ENCODE measurements at places on chromosomes 7 and 10.

- DNase-seq: no peak
Measured at GRCh38 chr10:79397575-79398303, 47.7 kb downstream of the ZCCHC24 start.

- DNase-seq: no peak
Measured at GRCh38 chr7:19235680-19236079, 90.5 kb upstream of the FERD3L start.

DNA sequence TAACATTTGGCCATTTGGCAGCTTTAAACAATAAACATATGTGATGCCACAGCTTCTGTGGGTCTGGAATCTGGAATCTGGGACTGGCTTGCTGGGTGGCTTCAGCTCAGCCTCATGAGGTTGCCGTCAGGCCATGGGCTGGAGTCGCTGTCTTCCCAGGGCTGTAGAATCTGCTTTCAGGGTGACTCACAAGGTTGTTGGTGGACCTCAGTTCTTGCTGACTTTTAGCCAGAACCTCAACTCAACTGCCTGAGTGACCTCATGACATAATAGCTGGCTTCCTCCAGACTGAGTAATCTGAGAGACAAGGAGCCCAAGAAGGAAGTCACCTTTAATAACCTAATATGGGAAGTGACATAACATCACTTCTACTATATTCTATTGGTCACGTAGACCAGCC lies 44.6 kb upstream of the TSPAN13 start:
- no peak for DNase-seq

DNA sequence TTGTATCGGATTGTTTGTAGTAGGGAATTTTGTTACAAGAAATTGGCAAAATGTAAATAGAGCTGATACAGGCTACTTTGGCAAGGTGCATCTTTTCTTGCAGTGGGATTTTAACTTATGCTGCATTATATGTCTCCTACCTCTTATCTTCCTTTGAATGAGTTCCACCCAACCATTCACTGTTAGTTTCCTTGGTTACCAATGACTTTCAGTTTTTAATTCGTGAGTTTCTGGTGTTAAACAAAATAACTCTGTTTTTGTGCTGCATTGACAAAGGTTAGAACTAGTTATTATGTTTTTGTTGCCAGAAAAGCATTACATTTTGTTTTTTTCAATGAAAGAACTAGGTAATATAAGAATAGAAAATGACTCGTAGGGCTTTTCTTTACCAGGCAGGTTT lies 327.2 kb downstream of the LHFPL3 start:
- no peak for DNase-seq

- no peak for DNase-seq
Measured at GRCh38 chr7:597348-598178, 77.9 kb upstream of the PDGFA start.

DNA sequence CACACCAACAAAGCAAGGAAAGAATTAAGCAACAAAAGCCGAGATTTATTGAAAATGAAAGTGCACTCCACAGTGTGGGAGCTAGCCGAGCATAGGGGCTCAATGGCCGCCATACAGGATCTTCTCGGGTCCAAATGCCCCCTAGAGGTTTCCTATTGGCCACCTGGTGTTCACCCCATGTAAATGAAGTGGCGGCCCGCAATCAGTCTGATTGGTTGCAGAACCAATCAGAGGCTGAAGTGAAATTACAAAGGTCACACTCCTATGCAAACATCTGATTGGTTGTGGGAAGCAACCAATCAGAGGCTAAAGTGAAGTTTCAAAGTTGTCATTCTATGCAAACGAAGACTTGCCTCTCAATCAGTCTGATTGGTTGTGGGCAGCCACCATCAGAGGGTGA lies 61.8 kb upstream of the SLC35B4 start:
- DNase-seq: no peak
